Hematopoietic multipotent progenitor cell (in vitro differentiated cells): ENCODE measurements at places on chromosomes 1 and 21. TPM values are rescaled to one million over a fixed set of nuclear protein-coding genes. Genes with fewer than 3 reads are reported as not detected.

- peak; percentile 46 for DNase-seq
These were observed 1.0 kb upstream of the DMRTA2 start for GRCh38 chr1:50424045-50424883.

Gene TNNI3K
- 1.3 TPM for total RNA-seq

GRCh38 chr1:99570486-99571089 is 75.3 kb upstream of the PALMD start:
- no peak for DNase-seq

Gene TMEM52
- total RNA-seq, result 0.27 TPM

DNA sequence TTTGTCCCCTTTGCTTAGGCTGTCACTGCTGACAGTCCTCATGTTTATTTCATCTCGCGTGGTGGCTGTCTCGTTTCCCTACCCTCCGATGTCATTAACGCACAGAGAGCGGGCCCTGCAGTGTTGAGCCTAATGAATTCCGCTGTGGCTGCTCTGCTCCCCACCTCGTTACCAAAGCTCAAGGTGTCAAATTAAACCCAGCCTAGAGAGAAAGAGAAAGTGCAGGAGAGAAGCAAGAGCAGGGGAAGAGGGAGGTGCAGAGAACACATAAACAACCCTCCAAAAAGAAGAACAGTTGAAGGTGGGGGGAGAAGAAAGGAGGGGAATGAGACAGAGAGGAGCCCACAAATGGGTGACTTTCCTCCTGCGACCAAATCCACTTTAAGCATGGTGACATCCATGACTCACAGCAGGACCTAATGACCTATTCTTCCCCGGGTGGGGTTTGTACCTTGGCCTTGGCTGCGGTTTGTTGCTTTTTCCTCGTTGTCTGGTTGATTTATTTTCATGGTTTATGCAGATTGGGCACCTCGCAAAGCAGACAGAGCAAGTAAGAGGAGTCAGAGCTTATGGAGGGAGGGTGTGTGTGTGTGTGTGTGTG is 92.5 kb downstream of the PBX1 start:
- DNase-seq, result peak; percentile 89

Gene FMN2
- total RNA-seq, result not detected

DNA sequence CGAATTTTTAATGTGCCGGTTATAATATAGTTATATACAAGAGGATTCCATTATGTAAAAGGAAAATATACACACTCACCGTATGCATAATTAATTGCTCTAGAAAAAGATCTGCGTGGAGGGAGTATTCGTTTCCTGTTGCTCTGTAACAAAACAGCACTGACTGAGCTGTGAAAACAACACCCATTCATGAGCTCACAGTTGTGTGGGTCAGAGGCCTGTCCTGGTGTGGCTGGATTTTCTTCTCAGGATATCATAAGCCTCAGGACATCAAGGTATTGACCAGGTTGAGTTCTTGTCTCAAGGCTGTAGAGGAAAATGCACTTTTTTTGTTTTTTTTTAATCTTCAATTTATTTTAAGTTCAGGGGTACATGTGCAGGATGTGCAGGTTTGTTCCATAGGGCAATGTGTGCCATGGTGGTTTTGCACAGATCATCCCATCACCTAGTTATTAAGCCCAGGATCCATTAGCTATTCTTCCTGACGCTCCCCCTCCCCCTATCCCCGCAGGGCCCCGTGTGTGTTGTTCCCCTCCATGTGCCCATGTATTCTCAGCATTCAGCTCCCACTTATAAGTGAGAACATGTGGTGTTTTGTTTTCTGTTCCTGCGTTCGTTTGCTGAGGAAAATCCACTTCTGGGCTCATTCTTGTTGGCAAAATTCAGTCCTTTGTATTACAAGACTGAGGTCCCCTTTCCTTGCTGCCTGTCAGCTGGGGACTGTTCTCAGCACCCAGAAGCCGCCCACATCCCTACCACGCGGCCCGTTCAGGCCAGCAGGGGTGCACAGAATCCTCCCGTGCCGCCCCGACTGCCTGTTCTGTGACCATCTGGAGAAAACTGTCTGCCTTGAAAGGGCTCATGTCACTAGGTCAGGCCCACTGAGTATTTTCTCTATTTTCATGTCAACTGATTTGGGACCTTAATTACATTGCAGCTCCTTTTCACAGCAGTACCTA is 87.4 kb upstream of the ERRFI1 start:
- no peak for DNase-seq

Gene ABCA4
- total RNA-seq, result not detected

DNA sequence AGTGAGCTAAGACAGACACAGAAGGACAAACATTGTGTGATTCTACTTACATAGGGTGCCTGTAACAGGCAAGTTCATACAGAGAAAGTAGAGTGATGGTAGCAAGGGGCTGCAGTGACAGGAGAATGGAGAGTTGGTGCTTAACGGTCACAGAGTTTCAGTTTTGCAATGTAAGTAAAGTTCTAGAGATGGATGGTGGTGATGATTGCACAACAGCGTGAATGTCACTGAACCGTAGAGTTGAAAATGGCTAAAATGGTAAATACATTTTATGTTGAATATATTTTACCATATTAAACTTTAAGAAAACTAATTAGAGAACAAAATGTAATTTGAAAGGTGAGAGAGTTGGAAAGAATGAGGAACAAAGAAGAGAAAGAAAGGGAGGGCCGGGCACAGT is 8.7 kb downstream of the CFAP107 start:
- DNase-seq, result no peak

Gene OR10Z1
- total RNA-seq, result under 0.01 TPM

GRCh38 chr1:215005078-215005477 is 77.5 kb upstream of the KCNK2 start:
- no peak for DNase-seq

GRCh38 chr1:227947676-227948492 is at the start of gene WNT9A:
Gene WNT9A, minus strand, starts transcription at chr1:227947932. Its CDS starts 45 bp downstream, at chr1:227947887.
- DNase-seq, result no peak

GRCh38 chr1:33660244-33660643 is 187.8 kb downstream of the ZSCAN20 start:
- no peak for DNase-seq

Gene TGFB2
- total RNA-seq, result under 0.01 TPM
